ENCODE measurements at places on chromosomes 1 and 21. TPM values are rescaled to one million over a fixed set of nuclear protein-coding genes. Genes with fewer than 3 reads are reported as not detected.

Gene CSRP1
- total RNA-seq, result 501 TPM

Gene VSIG8
- total RNA-seq, result not detected

Gene NUP210L
- not detected for total RNA-seq

Gene CLIC6
- under 0.01 TPM for total RNA-seq

Gene CFAP107
- not detected for total RNA-seq

Gene PCBP3
- 5.2 TPM for total RNA-seq

Gene S100A12
- not detected for total RNA-seq

Gene NLRP3
- not detected for total RNA-seq

Gene AKR7A2
- total RNA-seq, result 99.6 TPM

Gene GPR25
- not detected for total RNA-seq

Gene SLC25A33
- 6.6 TPM for total RNA-seq

Gene ALDH9A1
- total RNA-seq, result 80.5 TPM

Gene LEMD1
- total RNA-seq, result not detected

Gene BMP8B
- total RNA-seq, result not detected

Gene SYT2
- not detected for total RNA-seq

Gene RWDD3
- 6.8 TPM for total RNA-seq

Gene SELE
- not detected for total RNA-seq

Gene KAZN
- 2.7 TPM for total RNA-seq

Gene ERG
- total RNA-seq, result not detected

Gene KDF1
- total RNA-seq, result 1.3 TPM

Gene TAS1R1
- total RNA-seq, result 0.17 TPM

Gene TMPRSS15
- not detected for total RNA-seq

Gene GPR37L1
- not detected for total RNA-seq

Gene LMOD1
- total RNA-seq, result 2.2 TPM
